ENCODE measurements at places on chromosomes 1 and 21.

- DNase-seq = no peak
Observed at GRCh38 chr1:60504206-60504840, 430.8 kb upstream of the C1orf87 start.

DNA sequence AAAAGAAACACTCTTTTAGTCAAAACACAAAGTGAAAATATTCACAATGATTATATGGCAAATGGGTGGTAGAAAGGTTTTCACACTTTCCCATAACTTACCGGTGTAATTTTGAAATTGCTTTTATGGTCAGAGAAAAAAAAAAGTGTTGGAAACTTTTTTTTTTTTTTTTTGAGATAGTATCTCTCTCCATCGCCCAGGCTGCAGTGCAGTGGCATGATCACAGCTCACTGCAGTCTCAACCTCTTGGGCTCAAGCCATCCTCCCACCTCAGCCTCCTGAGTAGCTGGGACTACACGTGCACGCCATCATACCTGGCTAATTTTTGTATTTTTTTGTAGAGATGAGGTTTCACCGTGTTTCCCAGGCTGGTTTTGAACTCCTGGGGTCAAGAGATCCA lies 3.3 kb downstream of the IFNGR2 start:
- no peak for DNase-seq

- DNase-seq = no peak
Observed at GRCh38 chr1:237736372-237737029, 154.2 kb downstream of the ZP4 start.

GRCh38 chr1:12597792-12598191 lies 20.2 kb downstream of the DHRS3 start:
- DNase-seq = no peak

GRCh38 chr1:248704606-248705005 lies 2.0 kb upstream of the OR14I1 start:
- no peak for DNase-seq

DNA sequence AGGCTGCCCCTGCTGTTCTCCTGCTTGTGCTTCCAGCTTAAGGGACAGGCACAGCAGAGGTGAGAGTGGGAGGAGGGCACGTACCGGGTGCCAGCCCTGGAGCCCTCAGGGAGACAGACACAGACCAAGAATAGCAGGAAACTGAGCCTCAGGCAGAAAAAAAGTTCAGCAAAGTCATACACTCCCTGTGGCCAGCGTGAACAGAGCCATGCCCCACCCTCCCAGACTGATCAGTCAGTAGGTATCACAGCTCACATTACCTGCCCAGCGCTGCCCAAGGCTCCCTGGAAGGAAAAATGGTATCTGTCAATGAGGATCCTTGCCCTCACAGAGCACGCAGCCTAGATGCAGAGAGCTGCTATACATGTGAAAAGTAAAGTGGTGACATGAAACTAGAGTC lies 1.3 kb downstream of the UBL4B start:
- no peak for DNase-seq

DNA sequence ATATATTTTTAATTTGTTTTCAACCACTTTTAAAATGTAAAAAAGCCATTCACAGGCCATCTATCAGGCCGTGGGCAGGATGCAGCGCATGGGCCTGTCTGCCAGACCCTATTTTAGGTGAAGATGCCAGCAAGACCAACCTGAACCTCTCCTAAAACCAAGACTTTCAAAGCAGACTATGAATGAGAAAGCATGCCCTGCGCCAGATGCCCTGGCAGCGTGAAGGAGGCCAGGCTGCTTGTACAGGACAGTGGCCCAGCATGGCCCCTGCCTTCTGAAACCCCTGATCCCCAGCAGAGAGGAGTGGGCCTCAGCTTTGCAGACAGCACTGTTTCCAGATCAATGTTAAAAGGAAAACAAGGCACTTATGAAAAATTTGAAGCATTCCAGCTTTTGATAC lies 31.6 kb downstream of the WDR4 start:
- no peak for DNase-seq

DNA sequence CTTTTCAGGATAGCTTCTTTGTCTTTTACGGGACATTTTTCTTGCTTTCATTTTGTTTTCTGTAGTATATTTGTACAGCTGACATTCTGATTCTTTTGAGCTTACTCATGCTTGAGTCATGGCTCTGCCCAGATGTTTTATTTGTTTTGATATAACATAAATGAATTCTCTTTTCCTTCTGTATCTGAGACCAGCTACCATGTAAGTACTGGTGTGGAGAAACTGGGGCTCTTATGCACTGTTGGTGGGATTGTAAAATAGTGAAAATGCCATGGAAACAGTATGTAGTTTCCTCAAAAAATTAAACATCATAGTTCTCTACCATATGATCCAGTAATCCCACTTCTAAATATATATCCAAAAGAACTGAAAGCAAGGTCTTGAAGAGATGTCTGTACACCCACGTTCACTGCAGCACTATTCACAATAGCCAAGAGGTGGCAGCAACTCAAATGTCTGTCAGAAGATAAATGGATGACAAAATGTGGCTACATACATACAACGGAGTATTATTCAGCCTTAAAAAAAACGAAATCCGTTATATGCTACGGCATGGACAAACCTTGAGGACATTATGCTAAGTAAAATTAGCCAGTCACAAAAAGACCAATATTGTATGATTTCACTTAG lies 61.4 kb downstream of the EIF2B3 start:
- DNase-seq = peak; percentile 83

DNA sequence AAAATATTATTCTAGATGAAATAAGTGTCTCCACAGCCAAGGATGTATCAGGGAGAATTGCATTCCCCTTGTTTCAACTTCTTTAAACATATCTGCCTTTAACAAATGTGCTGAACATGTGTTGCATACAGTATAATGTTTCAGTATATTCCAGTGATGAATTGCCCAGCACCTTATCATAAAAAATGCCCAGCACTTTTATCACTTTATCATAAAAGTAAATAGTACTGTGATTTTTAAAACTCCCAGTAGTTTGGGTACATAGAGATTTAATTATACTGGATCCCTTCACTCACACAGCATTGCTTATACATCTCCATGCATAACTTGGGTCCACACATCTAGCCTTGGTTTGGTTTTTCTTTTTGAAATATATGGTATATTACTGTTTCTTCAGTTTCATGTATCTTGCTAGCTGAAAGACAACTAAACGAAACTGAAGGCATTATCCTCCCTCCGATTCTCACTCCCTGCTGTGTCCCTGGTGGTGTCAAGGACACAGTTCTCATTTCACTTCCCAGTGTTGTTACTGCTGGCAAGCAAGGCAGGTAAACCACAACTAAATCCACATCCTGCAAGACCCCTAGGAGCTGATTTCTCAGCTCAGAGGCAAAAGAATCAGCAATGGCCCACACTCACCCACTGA lies 118.2 kb upstream of the SLC44A3 start:
- DNase-seq = no peak

DNA sequence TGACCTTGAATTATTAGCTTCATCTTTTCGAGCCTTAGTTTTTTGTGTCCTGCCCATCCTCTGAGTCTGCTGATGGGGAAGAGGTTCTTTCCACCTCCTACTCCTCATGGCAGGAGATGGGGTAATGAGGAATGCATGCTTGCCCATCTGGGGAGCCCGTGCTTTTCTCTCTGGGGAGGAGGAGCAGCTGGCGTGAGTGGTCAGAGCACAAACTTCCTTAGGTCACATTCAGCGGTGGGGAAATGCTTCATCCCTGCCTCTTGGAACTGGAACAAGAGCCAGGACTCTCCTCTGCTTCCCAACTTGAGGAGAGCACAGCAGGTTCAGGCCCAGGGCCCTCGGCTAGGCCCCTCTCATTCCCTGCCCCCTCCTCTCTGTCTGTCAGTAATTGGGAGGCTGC lies 155.0 kb downstream of the PCNX2 start:
- DNase-seq = no peak

DNA sequence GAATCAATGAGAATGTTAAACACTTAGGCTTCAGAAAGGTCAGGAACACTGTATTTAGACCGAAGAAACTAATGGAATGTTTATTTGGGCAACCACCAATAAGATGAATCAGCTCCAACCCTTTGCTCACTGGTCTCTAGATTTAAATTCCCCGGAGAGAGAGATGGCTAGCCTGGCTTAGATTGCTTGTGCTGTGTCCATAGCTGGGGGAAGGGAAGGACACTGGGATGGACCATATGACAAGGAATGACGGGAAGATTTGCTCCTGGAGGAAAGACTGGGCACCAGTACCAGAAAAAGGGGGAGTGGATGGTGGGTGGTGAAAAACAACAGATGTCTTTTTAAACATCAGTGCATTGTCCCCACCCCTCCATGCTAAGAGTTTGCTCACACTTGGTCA lies 426.6 kb downstream of the DUSP10 start:
- no peak for DNase-seq

- no peak for DNase-seq
Observed at GRCh38 chr1:231062500-231063270, 22.6 kb upstream of the FAM89A start.

DNA sequence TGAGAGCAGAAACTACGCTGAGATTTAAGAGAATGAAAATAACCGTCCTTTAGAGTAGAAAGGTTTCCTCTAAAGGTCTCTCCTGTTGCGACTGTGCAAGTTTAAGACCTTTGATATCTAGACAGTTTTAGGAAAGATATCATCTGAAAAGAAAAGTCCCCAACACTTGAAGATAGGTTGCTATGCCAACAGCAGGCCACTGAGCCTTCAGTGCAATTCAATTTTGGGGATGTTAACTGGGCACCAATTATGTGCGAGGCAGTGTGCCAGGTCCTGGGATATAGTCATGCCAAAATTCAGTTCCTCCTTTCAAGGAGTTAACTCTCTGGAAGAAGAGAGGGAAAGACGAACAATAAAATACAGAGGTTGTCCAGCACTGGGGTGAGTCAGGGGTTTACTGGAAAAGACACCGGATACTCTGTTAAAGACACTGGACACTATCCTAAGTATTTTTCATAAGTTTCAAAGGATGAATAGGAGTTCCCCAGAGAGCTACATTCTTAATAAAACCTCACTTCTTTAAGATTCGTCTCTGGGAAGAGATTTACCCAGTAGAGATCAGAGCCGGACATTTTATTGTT lies 25.5 kb upstream of the ZNF281 start:
- no peak for DNase-seq

DNA sequence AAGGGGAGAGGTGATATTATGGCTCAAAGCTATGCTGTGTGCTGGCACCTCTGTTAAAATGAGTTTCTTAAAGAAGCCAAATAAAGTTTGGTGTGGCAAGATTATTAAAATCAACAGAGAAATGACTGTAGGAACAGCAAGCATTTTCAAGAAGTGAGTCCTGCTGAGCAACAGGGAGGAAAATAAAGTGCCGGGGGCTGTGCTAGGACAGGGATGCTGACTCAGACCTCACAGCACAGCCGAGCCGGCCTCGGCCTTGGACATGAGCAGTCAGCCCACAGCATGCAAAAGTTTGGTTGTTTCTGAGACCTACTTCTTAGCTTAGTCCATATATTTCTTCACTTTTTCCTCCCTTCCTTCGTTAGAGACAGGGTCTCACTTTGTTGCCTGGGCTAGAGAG lies 19.2 kb downstream of the CNIH3 start:
- no peak for DNase-seq

GRCh38 chr1:161367684-161368400 lies at the start of gene CFAP126:
Gene CFAP126, minus strand, starts transcription at chr1:161367876. Its CDS starts 8 bp downstream, at chr1:161367868.
- DNase-seq = no peak

- DNase-seq = no peak
Observed at GRCh38 chr21:34874684-34875513, 174.2 kb downstream of the RUNX1 start.

GRCh38 chr1:160548960-160549664 lies 26.1 kb upstream of the SLAMF6 start:
- DNase-seq = no peak

GRCh38 chr1:66598670-66599069 lies 64.7 kb downstream of the SGIP1 start:
- peak; percentile 59 for DNase-seq

DNA sequence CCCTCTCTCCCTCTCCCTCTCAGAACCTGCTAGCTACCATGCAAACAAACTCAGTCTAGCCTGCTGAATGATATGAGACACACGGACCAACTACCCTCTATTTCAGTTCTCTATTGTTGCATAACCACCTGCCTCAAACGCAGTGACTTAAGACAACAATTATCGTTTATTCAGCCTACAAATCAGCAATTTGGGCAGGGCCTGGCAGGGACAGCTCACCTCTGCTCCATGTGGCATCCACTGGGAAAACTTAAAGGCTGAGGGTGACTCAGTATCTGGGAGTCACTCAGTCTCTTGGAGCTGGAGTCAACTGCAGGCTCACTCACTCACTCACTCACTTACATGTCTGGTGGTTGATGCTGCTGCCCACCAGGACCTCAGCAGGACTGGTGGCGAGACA lies 121.3 kb downstream of the SEC16B start:
- DNase-seq = no peak

DNA sequence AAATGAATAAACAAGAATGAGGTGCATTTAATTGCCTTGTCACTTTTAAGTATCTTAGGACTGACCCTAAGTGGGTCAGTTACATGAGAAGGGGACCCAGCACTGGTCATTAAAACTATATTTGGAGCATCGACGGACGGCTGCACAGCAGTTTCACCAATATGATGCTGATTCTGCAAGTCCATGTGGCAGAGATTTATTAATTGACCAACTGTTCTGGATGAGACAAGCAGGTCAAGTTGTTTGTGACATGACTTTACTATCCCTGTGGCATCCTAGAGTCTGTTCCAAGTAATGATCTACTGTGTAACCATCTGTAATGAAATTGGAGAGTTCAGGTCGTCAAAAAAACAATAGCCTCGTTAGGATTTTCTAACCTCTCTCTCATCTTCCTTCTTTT lies 9.5 kb downstream of the AMPD1 start:
- no peak for DNase-seq

GRCh38 chr21:41802684-41803083 lies 35.8 kb upstream of the RIPK4 start:
- DNase-seq = no peak

- peak; percentile 77 for DNase-seq
Observed at GRCh38 chr1:155648207-155649147, 38.5 kb downstream of the MSTO1 start.

DNA sequence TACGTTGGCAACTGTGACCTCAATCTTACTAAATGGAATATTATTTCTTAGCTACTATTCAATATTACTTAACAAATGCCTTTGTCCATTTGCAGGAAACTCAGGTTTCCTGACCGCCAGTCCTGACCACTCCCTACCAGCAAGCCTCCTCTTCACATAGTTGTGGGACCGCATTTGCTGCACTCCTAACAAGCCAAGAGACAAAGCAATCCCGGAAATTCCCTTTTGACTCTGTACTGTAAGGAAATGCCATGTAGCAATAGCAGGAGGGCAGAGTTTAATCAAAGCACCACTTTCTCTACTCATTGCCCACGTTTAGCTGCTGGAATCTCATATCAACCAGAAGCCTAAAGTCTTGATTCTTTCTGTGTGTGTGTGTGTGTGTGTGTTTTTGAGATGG lies 28.1 kb upstream of the ACBD6 start:
- DNase-seq = peak; percentile 65

DNA sequence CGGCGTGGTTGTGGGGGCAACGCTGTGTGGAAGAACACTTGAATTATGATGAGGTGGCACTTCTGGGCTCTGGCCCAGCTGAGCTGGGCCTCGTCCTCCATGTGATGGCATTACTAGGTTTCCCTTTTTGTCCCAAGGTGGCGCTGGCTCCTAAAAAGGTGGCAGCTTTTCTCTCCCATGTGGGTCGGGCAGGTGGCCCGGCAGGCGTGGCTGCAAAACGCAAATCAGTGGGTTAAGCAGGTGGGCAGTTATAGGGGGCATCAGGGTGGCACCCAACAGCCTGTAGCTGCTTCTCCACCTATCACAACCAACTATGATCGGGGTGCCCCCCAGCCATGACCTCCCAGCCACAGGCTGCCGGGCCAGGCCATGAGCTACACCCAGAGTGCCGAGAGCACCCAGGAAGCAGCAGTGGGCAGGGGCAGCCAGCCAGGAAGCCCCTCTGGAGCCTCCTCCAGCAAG lies 59.6 kb downstream of the KCNAB2 start:
- no peak for DNase-seq

- DNase-seq = peak; percentile 41
Observed at GRCh38 chr1:15760520-15761211, 2.1 kb downstream of the FBLIM1 start.
